ENCODE measurements at places on chromosomes 2 and 18. TPM values are rescaled to one million over a fixed set of nuclear protein-coding genes. Genes with fewer than 3 reads are reported as not detected.

Gene LINC00305
- polyA plus RNA-seq: not detected

Gene ITPRID2
- polyA plus RNA-seq: 5.5 TPM

Gene REG3A
- not detected for polyA plus RNA-seq

Gene LIMS4
- 4.0 TPM for polyA plus RNA-seq

Gene ABCG8
- polyA plus RNA-seq: not detected

Gene COPS8
- polyA plus RNA-seq: 57.6 TPM

Gene ZNF521
- polyA plus RNA-seq: not detected

Gene RGPD4
- polyA plus RNA-seq: not detected

Gene MYO5B
- polyA plus RNA-seq: 0.02 TPM

Gene FTCDNL1
- 1.3 TPM for polyA plus RNA-seq

Gene AQP12B
- polyA plus RNA-seq: not detected

Gene FOXD4L1
- polyA plus RNA-seq: not detected

Gene CMPK2
- 6.7 TPM for polyA plus RNA-seq

Gene COPS9
- polyA plus RNA-seq: 330 TPM

Gene ACVR2A
- polyA plus RNA-seq: 4.1 TPM

Gene NLRC4
- polyA plus RNA-seq: 0.16 TPM

Gene KIDINS220
- polyA plus RNA-seq: 20.5 TPM

Gene LCT
- not detected for polyA plus RNA-seq

Gene POTEJ
- polyA plus RNA-seq: not detected

Gene ACOXL
- not detected for polyA plus RNA-seq

Gene HNMT
- not detected for polyA plus RNA-seq

Gene CNDP1
- polyA plus RNA-seq: not detected

Gene ESPNL
- polyA plus RNA-seq: not detected

Gene RAB6C
- polyA plus RNA-seq: not detected

Gene CXCR4
- polyA plus RNA-seq: 682 TPM

Gene B4GALT6
- not detected for polyA plus RNA-seq

Gene TRAPPC12
- polyA plus RNA-seq: 47.7 TPM

Gene PHLPP1
- 0.52 TPM for polyA plus RNA-seq

Gene MATN3
- not detected for polyA plus RNA-seq

Gene SERPINB10
- not detected for polyA plus RNA-seq

Gene PSD4
- polyA plus RNA-seq: 26.3 TPM

Gene PAX8
- 0.24 TPM for polyA plus RNA-seq

Gene TTN
- 3.1 TPM for polyA plus RNA-seq
